ENCODE measurements at places on chromosomes 6 and 20. TPM values are rescaled to one million over a fixed set of nuclear protein-coding genes. Genes with fewer than 3 reads are reported as not detected.

GRCh38 chr6:158475344-158476302 lies 84.3 kb upstream of the TMEM181 start:
- DNase-seq, result no peak

- no peak for DNase-seq
Measured at GRCh38 chr20:56430461-56430860, 18.4 kb downstream of the CASS4 start.

DNA sequence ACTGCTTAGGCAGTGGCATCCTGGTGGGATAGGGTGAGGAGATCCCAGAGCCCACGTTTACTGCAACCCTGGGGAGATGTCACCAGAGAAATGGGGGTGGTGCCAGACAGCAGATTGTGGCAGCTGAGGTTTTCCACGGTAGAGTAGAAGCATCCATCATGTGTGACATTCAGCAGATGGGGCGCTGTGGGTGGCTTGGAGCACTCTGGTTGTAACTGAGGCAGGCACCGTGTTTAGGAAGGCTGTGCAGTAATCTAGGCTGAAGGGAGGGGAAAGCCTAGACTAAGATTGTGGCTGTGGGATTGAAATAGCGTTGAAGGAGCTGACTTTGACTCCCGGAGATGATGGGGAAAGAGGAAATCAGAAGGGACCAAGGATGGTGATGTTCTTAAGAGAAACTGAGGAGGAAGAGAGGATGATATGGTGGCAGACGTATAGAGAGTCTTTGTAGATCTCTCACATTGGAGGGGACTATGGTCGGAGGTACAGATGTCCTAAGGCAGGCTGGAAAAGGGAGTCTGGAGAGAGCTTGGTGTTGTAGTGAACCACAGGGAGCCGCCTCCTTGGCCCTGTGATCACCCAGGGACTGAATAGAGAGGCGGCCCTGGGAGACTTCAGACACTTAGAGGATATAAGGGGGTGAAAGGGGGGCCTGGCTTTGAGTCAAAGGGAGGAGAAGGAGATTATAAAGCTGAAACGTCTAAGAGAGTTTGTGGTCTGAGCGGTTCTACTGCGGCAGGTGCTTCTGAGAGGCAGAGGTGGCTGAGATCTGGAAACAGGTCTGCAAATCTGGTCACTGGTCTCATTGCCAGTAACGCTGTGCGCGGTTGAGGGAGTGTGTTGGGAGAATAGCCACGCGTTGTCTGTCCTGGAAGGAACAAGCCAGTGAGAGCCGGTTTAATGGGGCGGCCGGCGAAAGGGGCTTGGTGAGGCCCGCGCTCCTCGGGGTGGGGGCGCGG lies 792 bp upstream of the MICA start:
- no peak for DNase-seq

Gene ABHD16B
- total RNA-seq, result not detected

- DNase-seq, result no peak
Measured at GRCh38 chr6:91606148-91606901, 1019.5 kb upstream of the MAP3K7 start.

- no peak for DNase-seq
Measured at GRCh38 chr20:2114127-2114959, 12.7 kb downstream of the STK35 start.
